ENCODE measurements at places on chromosomes 2 and 18.

DNA sequence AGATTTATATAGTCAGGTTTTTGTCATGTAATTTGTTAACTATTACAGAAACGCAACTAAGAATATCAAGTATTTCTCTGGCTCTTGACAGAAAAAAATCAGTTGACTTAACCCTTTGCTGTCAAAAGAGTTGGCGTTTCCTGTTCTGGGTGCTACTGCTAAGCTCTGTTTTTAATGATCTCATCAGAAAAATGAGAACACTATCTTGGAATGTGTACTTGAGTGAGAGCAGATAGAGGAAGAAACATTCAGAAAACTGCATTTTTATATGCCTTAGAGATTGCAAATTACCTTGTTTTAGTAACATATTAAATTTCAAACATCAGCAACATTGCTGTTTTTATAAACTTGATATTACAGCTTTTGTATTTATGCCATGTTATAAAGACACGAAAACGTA is 297.9 kb downstream of the RDH14 start:
- DNase-seq: no peak

- DNase-seq: no peak
Measured at GRCh38 chr2:58686776-58687175, 445.7 kb upstream of the FANCL start.

- DNase-seq: no peak
Measured at GRCh38 chr2:145413261-145414030, 893.5 kb upstream of the ZEB2 start.

- no peak for DNase-seq
Measured at GRCh38 chr2:121489284-121489683, 41.4 kb upstream of the RNU4ATAC start.

DNA sequence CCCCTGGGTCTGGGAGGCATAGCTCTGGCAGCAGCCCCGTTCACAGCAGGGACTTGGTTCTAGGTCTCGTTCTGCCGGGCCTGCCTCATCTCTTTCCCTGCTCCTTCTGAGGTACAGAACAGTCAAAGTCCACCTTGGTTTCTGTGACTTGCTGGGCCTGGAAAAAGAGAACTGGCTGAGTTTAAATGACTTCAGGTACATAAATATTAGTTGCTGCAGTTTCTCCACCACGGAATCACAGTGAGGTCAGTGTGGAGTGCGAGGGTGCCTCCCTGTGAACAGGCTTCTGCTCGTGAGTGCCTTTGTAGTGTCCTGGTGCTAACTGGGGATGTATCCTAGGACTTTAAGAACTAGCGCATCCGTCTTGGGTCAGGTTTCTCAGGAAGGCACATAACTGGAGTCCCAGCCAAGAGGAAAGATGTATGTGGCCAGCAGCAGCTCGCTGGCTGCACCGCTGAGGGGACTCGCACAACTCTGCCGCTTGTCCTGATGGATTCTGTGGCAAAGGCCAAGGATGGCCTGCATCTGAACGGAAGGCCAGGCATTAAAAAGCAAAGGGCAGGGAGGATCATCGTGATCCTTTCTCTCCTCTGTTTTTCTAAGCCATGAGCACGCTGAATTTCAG is 188.6 kb downstream of the SH3RF3 start:
- DNase-seq: no peak

GRCh38 chr2:145909175-145909755 is 1389.3 kb upstream of the ZEB2 start:
- no peak for DNase-seq

GRCh38 chr2:226802573-226802972 is 3.0 kb upstream of the IRS1 start:
- DNase-seq: peak; percentile 78

DNA sequence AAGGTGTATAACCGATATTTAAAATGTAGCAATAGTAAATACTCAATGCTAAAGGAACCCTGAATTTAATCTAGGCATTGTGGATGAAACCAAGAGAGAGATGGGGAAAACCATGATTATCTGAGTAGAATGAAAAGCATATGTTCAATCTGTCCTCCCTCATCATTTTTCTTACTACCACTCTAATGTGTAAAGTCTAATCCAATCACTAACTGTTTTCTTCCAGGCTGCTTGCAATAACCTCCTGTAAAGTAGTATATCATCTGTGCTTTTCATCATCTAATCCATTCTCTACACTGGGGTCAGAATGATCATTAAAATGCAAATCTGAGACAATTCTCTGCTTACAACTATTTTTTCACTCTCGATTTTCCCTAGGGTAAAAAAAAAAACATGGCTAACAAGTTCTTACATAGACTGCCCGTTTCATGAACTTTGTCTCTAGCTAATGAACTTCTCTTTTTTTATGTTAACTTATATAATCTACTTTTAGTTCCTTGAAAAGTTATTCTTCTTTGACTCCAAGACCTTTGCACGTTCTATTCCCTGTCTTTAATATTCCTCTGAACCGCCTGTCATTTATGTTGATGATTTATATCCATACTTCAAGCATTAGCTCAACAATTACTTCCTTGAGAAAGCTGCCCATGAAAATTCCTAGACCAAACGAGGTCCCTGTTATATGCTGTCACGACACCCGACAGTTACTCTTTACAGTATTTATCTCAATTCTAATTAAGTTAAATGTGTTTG is 94.7 kb upstream of the SLC8A1 start:
- no peak for DNase-seq

DNA sequence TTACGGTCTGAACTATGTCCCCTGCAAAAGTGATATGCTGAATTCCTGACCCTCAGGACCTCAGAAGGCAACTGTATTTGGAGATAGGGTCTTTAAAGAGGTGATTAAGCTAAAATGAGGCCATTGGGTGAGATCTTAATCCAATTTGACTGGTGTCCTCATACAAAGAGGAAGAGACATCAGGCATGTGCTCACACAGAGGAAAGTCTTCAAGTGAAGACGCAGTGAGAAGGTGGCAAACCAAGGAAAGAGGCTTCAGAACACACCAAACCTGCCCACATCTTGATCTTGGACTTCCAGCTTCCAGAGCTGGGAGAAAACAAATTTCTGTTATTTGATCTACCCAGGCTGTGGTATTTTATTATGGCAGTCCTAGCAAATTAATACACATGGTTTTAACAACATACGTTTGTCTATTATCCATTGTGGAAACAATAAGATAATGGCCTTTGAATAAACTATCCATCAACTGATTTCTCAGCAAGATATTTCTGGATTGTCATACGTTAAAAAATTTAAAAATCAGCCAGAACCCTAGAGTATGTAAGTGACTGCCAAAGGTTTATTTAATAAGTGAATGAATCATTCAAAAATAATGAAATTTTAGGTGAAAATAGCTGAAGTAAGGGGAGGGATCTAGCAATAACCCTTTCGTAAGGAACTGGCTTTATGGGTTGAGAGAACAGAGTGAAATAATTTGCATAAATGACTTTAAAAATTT is 6.5 kb downstream of the WIPF1 start:
- peak; percentile 36 for DNase-seq

GRCh38 chr2:24642351-24642750 is 150.8 kb downstream of the PTRHD1 start:
- DNase-seq: no peak

GRCh38 chr18:9333441-9334328 is 888 bp upstream of the TWSG1 start:
- peak; percentile 61 for DNase-seq

- no peak for DNase-seq
Measured at GRCh38 chr18:5317186-5317585, 21.7 kb upstream of the ZBTB14 start.

DNA sequence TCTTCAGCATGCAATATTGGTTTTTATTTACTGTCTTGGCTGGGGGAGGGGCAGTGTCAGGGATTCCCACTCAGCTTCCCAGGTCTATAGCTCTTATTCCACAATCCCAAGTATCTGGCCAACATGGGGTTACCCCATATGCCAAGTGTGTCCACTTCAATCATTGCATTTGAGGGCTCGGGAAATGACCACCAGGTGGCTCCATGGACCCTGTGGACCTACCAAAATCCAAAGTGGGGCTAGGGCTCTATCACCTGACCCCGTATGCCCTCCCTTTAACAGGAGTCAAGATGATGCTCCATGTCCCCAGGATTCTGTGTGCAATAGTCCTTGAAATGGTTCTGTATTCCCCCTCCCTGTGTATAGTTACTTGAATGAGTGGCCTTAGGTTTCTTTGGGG is 12.1 kb upstream of the TRAF3IP1 start:
- no peak for DNase-seq

DNA sequence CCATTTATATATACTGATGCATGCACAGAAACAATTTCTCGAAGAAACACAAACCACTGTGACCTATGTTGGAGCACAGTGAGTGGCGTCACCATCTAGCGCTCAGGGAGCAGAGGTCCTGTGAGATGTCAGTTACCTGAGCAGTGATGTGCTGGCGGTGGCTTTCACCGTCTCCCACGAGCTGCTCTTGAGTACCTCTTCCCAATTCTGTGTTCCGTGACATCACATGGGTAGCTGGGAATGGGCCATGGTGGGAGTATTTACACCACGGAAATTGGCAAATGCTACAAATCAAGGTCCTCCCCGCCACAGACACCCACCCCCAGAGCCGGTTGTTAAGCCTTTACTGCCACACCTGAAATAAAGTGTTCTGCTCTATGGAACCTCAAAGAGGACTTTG is 24.4 kb downstream of the GBX2 start:
- no peak for DNase-seq

- DNase-seq: no peak
Measured at GRCh38 chr2:104658144-104658835, 195.6 kb upstream of the POU3F3 start.

GRCh38 chr18:23578891-23579653 is 7.2 kb downstream of the NPC1 start:
- DNase-seq: no peak

DNA sequence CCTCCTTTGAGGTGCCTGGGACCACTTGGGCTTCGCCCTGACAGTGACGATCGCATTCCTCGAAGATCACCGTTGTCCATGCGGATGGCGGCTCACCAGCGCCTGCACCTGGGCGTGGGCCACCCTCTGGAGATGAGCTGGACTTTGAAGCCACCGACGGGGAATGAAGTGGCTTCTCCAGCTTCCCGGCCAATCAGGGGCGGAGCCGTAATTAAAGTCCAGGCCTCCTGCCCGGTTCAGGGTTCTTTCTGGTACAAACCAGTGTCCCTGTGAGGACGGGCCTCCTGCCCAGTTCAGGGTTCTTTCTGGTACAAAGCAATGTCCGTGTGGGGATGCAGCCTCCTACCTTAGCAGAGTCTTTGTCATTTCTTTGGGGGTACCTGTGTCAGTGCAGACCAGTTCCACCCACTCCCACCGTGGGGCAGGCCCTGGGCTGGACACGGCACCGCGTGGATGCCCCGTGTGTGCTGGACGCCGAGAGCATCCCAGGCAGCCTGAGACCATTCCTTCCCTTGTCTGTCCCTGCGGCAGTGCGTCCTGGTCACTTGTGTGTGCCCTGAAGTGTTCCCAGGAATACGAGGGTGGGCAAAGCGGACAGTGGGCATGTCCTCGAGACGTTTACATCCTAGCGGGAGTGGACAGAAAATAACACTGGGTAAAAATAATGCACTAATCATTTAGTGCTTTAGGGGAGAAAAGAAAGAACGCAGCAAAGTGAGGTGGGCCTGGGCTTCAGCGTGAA is 55.0 kb downstream of the KCNG2 start:
- DNase-seq: no peak

DNA sequence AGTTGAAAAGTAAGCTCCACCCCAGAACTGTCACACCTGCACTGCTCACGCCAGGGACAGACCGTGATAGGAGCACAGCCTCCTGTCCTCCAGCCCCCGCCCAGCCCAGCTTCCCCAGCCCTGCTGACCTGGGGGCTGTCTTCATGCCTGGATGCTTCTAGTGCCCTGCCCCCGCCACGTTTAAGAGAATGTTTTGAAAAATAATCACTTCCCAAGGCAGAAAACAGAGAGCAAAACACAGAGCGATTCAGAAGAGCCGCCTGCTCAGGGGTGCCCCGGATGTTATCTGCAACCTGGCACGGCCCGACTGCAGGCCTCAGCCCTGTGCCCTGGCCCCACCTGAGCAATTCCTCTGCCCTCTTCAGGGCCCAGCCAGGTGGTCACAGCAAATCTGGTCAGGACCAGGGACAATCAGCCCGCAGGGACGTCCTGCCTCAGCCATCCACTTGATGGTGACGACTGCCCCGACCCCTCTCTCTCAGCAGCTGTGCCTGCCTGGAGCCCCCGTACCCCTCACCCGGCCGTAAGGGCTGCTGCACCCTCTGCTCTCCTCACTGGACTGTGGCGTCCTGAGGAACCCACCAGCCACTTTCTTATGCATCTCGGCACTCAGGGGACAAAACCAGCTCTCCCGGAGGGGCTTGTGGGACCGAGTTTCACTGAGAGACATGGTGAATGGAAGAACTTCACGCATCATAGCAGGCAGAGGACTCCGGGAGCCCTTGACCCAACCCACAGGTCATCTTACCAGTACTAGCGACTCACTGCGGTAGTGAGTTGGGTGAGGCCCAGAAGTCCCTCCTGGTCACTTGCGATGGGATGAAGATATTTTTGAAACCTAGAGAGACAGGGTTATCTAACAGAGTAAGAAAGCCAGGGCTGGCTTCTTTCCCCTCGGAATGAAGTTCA is 30.2 kb downstream of the ADI1 start:
- no peak for DNase-seq

DNA sequence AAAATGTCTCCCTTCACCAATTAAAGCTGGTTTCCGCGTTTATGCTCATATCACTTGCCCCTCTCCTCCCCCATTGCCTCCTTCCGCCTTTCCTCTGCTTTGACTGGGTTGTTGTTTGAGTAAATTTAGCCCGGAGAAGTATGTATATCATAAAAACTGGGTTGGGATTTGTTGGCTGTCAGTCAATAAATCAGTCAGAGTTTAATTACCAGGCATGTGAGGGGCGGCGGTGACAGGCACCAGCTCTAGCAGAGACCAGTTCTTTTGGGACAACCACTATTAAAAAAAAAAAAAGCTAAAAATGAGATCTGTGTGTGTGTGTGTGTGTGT is 382.4 kb upstream of the SMIM21 start:
- DNase-seq: no peak

GRCh38 chr2:233030-233429 is 30.8 kb downstream of the SH3YL1 start:
- no peak for DNase-seq

GRCh38 chr2:146130290-146130689 is 1610.4 kb upstream of the ZEB2 start:
- no peak for DNase-seq

DNA sequence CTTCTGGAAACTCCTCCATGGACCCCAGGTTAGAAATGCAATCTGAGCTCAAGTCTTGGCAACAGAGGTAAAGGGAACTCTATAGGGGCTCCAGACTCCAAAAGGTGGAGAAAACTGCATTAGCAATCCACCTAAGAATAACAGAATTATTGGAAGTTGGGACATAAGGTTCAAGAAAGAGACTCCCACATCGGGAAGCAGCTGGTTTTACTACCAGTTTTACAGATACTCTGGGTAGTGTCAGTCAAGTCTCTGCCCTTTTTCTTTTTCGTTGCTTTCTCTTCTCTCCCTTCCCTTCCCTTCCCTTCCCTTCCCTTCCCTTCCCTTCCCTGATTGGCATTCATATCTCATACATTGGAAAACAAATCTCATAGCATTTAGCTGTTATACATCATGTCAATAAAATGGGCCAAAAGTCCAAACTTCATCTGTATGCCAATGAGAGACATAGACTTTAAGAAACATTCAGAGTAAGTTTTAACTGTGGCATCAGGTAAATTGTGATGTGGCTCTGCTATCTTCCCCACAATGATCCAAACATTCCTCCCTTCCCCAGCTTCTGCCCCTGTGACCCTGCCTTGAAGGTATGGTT is 166.7 kb downstream of the KCNE4 start:
- no peak for DNase-seq

Data from CD4-positive, alpha-beta T cell treated with Interleukin-21 for 1 hour (primary cell).